ENCODE measurements at places on chromosomes 5 and 9.

DNA sequence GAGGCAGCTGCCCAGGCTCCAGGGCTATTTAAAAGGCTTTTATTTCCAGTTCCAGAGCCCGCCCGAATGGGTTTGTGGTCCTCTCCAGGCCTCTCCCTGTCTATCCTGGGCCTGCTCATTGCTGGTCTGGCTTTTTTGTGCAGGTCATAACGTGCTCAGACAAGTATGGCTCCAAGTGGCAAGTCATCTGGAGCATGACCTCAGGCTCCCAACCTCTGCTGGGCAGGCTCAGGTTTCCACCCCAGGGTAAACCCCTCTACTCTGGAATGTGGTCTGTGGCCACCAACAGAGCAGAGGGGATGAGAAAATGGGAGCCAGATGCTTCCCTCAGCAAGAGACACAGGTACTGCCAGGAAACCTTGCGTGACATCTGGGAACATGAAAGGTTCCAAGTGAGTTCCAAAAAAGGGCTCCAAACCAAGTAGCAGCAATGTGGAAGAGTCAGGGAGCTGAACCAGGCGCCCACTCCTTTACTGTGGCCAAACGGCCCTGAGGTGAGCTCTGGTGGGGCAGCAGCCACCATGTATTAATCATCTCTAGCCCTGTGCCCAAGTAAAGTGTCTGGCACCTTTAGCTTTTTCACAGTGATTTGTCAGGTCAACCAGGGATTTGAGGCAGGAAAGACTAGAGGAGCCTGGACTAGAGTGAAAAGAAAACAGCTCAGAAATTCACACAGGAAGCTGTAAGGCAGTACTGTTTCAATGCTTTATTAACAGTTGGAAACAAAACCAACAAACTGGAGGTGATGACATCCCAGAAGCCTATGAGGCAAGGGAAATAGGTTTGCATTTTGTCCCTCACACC is 25.7 kb downstream of the PCDHGC5 start:
- DNase-seq = no peak

GRCh38 chr5:42285230-42285629 is 138.0 kb upstream of the GHR start:
- DNase-seq = no peak

DNA sequence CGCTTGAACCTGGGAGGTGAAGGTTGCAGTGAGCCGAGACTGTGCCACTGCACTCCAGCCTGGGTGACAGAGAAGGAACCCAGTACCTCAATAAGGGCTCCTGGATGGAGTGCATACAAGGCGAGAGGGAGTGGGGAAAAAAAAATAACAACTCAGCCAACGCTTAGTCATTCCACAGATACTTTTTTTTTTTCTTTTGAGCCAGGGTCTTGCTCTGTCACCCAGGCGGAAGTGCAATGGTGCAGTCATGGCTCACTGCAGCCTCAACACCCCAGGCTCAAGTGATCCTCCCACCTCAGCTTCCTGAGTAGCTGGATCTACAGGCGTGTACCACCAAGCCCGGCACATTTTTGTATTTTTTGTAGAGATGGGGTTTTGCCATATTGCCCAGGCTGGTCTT is 59.5 kb upstream of the GGTA1 start:
- peak; percentile 54 for DNase-seq

DNA sequence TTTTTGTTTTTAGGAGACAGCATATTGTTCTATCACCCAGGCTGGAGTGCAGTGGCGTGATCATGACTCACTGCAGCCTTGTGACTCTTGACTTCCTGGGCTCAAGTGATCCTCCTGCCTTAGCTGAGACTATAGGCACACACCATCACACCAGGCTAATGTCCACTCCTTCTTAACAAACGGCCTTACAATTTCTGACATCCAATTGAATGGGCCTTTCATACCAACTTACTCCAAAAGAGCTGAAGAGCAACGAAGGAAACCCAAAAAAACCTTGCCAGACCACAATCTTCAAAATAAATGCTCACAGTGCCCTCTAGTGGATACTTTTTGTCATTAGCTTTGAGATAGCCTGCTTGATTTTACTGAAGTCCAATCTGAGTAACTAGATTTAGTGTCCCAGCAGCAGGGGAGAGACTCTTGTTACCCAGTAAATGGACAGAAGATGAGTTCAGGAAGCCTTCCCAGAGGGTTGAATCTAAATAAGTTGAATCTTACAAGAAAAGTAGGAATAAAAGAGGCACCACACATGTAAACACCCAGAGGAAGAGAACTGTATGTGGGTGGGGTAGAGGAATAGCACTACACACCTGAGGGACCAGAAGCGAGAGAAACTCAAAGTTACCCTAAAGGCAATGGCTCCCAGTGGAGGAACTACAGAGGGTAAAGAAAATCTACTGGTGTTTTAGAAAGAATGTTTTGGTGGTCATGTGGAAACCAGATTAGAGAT is 9.3 kb downstream of the ZNF622 start:
- peak; percentile 50 for DNase-seq

- DNase-seq = no peak
Measured at GRCh38 chr5:112685931-112686330, 51.8 kb upstream of the APC start.

DNA sequence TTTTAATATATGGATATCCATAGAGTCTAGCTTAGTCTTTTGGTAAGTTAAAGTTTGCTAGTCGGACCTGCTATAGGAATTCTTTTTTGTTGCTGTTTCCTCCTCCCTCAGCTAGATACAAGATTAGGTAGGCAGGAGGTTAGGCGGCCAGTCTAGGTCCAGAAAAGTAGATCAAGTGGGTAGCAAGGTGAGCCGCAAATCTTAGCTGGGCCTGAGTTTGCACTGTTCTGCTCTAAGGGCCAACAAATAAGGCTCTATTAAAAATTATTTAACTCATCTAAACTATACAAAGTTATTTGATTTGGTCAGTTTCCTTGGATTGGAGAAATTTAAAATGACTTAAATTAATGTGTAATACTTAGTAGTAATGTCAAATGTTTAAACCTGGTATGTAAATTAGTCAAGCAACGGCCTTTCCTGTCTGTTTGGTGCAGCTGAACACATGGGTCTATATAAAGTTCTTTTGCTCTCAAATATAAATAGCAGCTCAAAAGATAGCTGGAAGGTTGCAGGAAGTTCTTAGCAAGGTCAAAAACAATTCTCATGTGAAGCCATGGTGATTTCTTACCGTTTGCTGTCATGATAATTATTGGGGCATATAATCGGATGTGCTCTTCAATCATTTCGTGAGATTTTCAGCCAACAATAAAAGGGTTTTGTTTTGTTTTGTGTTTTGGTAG is 72.0 kb downstream of the PRKACG start:
- no peak for DNase-seq

- no peak for DNase-seq
Measured at GRCh38 chr5:119470105-119470763, 17.9 kb downstream of the HSD17B4 start.

DNA sequence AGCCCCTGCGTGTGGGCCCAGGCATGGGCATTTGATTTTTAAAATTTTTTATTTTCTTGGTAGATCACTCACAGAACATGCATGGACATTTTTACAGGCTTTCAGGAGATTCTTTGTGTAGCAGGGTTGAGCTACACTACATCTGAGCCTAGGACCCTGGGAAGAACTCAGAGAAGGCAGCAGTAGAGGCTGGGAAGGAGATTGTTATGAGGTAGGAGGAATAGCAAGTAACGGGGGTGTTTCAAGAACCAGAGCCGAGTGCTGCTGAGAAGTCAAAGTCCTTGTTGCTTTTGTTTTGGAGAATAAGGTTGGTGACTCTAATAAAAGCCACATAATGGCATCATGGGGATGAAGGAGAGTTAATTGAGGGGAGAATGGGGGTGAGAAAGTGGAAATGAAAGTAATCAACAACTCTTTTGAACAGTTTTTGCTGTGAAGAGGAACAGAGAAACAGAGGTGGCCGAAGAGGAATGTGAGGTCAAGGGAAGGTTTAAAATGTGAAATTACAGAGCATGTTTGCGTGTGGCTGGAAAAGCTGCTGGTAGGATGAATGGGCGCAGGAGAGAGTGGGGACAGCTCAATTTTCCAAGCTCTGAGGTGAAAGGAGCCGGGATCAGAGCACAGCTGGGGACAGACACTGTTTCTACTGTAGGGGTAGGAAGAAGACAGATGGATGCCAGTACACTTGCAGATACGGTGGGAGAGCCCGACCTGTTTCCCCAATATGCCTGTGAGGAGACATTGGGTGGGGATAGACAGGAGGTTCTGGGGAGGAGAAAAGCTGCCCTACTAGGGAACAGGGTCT is 4.7 kb upstream of the PDLIM7 start:
- no peak for DNase-seq

- DNase-seq = no peak
Measured at GRCh38 chr5:137478043-137478442, 21.1 kb downstream of the SPOCK1 start.

DNA sequence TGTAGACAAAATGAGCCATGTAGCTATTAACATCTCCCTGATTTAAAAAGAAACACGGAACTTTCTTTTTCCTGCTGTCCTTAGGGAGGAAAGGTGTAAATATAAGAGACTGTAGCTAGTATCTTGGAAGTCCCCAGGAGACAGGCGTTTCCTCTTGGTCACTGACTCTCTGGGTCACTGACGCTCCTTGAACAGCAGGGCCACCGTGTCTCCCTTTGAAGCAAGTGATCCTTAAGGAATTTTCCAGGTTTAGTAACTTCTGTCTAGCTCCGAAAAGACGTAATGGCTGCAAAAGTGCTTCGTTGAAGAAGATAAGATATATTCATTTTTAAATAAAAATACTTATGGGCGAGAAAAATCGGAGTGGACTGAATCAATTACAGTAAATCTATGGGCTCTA is 745 bp upstream of the CLTA start:
- no peak for DNase-seq

DNA sequence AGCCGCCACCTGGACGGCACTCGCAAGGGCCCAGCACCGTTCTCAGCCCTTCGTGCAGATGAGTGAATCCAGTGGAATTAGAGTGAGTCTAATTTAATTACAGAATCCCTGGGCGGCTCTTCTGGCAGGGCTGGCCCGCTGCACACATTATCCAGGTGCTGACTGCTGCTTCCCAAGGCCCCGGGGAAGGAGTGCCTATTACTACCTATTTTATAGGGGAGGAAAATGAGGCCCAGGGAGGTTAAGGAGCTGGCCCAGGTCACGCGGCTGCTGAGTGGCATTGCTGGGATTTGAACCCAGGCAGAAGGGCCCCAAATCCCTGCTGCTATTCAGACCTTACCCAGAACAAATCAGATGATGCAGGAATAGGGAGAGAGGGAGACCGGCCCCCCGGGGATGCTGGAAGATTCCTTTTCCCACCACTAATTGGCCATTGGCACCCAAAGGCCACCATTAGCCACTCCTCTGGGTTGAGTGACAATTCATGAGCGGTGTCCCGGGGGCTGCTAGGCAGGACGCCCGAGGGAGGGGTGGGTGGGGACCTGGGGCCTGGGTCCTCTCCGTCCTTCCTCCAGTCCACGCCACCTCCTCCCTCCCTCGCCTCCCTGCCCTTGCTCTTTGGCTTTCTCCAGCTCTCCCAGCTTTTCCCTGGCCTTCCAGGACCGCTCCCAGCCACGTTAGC is 10.3 kb upstream of the QRFP start:
- DNase-seq = no peak

DNA sequence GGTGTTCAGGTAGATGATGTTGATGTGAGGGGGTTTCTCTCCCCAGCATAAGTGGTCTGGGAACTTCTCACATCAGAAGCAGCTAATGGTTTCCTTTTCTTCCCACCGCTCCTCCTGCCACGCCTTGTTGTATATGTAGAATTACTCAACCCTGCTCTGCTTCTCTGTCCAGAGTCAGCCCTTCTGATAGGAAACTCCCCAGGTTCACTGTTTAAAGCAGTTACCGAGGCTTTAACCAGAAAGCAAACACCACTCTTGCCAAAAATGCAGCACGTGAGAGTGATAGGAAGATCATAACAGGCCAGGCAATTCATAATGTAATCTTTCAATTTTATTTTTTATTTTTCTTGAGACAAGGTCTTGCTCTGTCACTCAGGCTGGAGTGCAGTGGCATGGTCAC is 10.5 kb upstream of the TMEM252 start:
- no peak for DNase-seq

DNA sequence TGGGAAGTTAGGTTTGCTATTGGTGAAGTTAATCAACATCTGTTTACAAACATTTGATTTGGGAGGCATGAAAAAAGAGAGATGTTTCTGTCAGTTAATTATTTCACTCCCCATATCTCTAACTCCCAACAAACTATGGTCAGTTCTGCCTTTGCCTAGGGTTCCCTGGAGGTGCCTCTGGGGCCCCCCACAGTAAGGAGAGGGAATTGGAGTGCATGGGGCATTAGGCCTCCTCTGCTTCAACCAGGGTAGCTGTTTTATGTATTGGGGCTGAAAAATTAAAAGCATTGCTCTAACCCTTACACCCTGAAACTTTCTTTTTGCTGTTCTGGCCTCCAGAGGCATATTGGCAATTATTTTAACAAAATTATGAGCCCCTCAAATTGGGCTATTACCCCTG is 32.3 kb downstream of the RUSC2 start:
- DNase-seq = no peak

DNA sequence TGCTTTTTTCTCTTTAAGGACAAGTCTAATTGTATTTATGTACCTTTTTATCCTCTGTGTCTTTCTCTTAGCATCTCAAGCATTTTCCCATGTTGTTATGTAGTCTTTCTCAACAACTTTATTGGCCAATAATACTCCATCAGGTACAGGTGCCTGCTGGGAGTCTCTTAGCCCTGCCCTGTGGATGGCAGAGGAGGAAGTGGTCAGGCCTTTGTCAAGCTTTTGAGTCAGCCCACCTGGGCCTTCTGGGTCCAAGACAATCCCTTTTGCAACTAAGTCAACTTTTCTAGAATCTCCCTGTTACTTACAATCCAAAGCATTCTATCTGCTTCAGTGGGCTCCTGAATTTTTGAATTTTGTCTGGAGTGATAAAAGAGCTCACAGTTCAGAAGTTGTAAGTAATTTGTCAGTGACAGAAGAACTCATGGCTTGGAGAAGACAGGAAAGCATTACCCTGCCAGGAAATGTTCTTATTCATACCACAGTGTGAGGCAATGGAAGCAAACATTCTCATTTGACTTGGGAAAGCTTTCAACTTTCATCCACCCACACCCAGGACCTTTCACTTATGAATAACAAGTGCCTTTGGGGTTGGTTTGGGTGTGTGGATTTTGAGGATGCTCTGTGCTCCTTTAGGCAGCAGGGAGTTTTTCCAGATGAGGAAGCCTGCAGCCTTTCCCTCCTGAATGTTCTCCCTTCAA is 200.0 kb upstream of the S1PR3 start:
- DNase-seq = no peak

GRCh38 chr5:88675168-88675707 is 207.7 kb downstream of the MEF2C start:
- no peak for DNase-seq

DNA sequence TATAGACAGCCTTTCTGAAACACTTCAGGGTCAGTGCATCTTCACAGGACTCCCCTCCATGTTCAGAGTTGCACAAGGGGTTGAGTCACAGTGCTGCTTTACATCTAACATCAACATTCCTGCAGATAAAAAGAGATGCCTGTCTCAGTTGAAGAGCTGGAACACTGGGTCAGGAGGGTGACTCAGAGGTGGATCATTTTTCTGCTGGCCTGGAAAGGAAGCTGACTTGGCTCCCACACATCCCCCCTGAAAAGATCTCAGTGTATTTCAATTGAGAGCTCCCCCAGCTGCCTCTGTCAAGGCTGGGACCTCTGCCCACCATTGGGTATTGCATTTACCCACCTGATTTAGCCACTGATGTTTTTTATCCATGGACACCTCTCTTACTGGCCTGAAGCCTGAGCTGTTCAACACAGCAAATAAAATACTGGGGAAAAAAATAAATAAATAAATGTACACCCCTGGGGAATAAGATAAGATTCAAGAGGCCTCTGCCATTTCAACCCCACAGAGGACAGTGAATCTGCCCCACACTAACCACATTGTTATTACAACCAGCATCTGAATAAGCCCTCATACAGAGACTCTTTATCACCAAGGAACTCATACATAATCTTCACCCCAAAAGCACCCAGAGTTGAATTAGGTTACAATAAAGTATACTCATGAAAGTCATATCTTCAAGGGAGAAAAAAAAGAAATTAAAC is 716.4 kb downstream of the SEMA5A start:
- DNase-seq = no peak
